Thoracic aorta (tissue), 2 donors: ENCODE measurements at places on chromosomes 5 and 9. TPM values are rescaled to one million over a fixed set of nuclear protein-coding genes. Genes with fewer than 3 reads are reported as not detected.

DNA sequence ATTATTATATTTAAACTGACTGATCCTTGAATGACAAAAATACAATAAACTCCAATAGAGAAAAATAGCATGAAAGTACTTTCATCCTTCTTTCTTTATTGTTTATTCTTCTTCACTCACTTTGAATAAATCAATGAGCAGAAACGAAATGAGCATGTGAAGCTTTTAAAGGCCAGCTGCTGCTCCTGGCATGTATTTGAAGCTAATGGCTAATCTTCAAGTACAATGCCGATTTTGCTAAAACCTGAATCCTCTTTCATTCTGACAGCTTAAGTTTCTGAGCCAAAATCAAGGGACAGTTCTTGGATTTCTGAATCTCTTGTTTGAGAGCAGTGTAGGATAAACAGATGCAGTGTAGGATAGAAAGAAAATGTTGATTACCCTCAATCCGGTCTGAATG, 237.3 kb downstream of the CDH10 start:
- no peaks in the 10 kb centered on the region for H3K36me3 ChIP-seq
- no peak overlapping the region for H3K27ac ChIP-seq
- H3K27me3 ChIP-seq, result no peaks in the 10 kb centered on the region
- H3K4me1 ChIP-seq, result no peaks in the 10 kb centered on the region

GRCh38 chr5:96885518-96886338, 9.4 kb downstream of the ERAP2 start:
- no peak for DNase-seq
- peaks cover 11% of the 10 kb centered on the region for H3K36me3 ChIP-seq
- peaks cover 12% of the 10 kb centered on the region for H3K4me1 ChIP-seq
- no peaks in the 10 kb centered on the region for H3K27me3 ChIP-seq
- no peak overlapping the region for H3K27ac ChIP-seq

- no peak overlapping the region for H3K4me3 ChIP-seq
- no peaks in the 10 kb centered on the region for H3K4me1 ChIP-seq
- H3K27ac ChIP-seq, result no peak overlapping the region
- no peaks in the 10 kb centered on the region for H3K27me3 ChIP-seq
- H3K36me3 ChIP-seq, result peaks cover 26% of the 10 kb centered on the region
These were observed 34.3 kb downstream of the GPR107 start for GRCh38 chr9:130088051-130088450.

DNA sequence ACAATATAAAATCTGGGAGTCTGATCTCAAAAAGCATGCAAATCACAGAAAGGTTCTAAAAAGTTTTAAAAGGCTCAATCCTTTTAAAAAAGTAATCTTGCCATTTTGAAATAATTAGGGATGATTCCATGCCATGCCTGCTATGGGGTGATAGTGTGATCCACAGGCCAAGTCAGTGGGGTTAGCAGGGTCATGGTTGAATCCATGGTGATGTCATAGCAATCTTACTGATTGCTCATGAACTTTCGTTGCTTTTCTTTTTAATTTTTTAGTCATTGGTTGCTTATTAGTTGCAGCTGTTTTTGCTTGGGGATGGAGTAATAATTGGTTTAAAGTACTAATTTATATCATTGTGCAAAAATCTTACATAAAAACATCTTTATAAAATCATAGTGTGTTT, 485.0 kb downstream of the ENC1 start:
- H3K27me3 ChIP-seq, result no peaks in the 10 kb centered on the region
- no peak overlapping the region for H3K4me3 ChIP-seq
- no peaks in the 10 kb centered on the region for H3K36me3 ChIP-seq
- no peaks in the 10 kb centered on the region for H3K4me1 ChIP-seq
- no peak overlapping the region for H3K27ac ChIP-seq

- peaks cover 32% of the 10 kb centered on the region for H3K4me1 ChIP-seq
- no peak overlapping the region for H3K27ac ChIP-seq
- H3K36me3 ChIP-seq, result peaks cover 13% of the 10 kb centered on the region
- H3K27me3 ChIP-seq, result no peaks in the 10 kb centered on the region
- H3K4me3 ChIP-seq, result no peak overlapping the region
These were observed 2.5 kb downstream of the PTGES2 start for GRCh38 chr9:128124873-128125579.

GRCh38 chr9:85212887-85213286, 528.9 kb downstream of the AGTPBP1 start:
- H3K36me3 ChIP-seq, result no peaks in the 10 kb centered on the region
- H3K27me3 ChIP-seq, result no peaks in the 10 kb centered on the region
- H3K4me1 ChIP-seq, result no peaks in the 10 kb centered on the region
- no peak overlapping the region for H3K27ac ChIP-seq
- H3K4me3 ChIP-seq, result no peak overlapping the region

- H3K36me3 ChIP-seq, result no peaks in the 10 kb centered on the region
- H3K27ac ChIP-seq, result no peak overlapping the region
- DNase-seq, result no peak
- H3K4me1 ChIP-seq, result no peaks in the 10 kb centered on the region
These were observed 3.8 kb downstream of the OR2V2 start for GRCh38 chr5:181151146-181151545.

- DNase-seq, result no peak
- no peak overlapping the region for H3K4me3 ChIP-seq
- no peak overlapping the region for H3K27ac ChIP-seq
- H3K27me3 ChIP-seq, result no peaks in the 10 kb centered on the region
These were observed 6.2 kb upstream of the CKS2 start for GRCh38 chr9:89304834-89305188.

Gene CKS2
- total RNA-seq, result 2.3 TPM

Gene MACIR
- 8.3 TPM for total RNA-seq

Gene PPP6C
- 34.9 TPM for total RNA-seq

Gene RANBP3L
- total RNA-seq, result 10.7 TPM

Gene TMC1
- total RNA-seq, result not detected
